ENCODE measurements at places on chromosomes 11 and 22. TPM values are rescaled to one million over a fixed set of nuclear protein-coding genes. Genes with fewer than 3 reads are reported as not detected.

Gene C11orf42
- total RNA-seq, result not detected

Gene SEC14L6
- total RNA-seq, result 20.3 TPM

Gene GSTT2
- not detected for total RNA-seq

Gene KDELR3
- 73.5 TPM for total RNA-seq

Gene TRIM48
- total RNA-seq, result not detected

Gene TRIM29
- 0.69 TPM for total RNA-seq

Gene JAML
- not detected for total RNA-seq

Gene CTSW
- 0.35 TPM for total RNA-seq

Gene CRYBB3
- not detected for total RNA-seq

Gene CFAP300
- 11.9 TPM for total RNA-seq

Gene GPR83
- under 0.01 TPM for total RNA-seq

Gene CRYBA4
- total RNA-seq, result not detected

GRCh38 chr11:14114269-14114668 lies 151.7 kb downstream of the SPON1 start:
- peak; percentile 29 for DNase-seq

DNA sequence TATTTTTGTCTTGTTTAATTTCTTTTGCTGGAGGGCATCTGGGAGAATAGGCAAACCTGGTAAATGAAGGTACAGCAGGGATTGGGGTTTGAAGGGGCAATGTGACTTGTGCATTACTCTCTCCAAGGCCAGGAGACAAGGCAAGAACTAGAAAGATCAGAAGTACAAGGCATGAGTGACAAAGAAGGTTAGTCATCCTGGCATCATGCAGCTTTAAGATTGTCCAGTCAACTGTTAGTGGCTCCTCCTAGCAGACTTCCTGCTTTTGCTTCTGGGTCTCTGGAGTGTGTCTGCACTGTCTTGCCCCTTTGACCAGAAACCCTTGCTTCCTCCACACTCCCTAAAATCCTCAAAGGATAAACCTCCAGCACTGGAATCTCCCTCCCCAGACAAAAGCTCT lies 27.2 kb upstream of the GLYATL1 start:
- peak; percentile 79 for DNase-seq

DNA sequence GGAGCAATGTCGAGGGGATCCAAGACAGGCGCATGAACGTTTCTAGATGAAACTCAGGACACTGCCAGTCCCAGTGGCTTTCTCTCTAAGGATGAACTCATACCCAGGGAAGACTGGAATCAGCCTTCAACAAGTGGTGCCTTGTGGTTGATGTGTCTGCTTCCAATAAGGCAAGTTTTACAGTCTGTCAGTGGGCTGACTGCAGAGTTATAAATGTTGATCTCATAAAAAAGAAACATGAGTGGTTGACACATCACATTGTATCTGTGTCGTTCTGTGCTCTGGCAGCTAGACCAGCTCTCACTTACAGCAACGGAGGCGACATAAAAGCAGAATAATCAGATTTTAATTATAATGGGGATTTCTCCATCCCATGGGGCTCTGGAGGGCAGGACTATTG lies 96.7 kb downstream of the SNX19 start:
- no peak for DNase-seq

GRCh38 chr22:43337385-43337784 lies 5.8 kb downstream of the SCUBE1 start:
- DNase-seq, result no peak

GRCh38 chr22:48738204-48738980 lies 1089.3 kb downstream of the BRD1 start:
- DNase-seq, result no peak

GRCh38 chr11:16352707-16353106 lies 3.6 kb downstream of the SOX6 start:
- no peak for DNase-seq

DNA sequence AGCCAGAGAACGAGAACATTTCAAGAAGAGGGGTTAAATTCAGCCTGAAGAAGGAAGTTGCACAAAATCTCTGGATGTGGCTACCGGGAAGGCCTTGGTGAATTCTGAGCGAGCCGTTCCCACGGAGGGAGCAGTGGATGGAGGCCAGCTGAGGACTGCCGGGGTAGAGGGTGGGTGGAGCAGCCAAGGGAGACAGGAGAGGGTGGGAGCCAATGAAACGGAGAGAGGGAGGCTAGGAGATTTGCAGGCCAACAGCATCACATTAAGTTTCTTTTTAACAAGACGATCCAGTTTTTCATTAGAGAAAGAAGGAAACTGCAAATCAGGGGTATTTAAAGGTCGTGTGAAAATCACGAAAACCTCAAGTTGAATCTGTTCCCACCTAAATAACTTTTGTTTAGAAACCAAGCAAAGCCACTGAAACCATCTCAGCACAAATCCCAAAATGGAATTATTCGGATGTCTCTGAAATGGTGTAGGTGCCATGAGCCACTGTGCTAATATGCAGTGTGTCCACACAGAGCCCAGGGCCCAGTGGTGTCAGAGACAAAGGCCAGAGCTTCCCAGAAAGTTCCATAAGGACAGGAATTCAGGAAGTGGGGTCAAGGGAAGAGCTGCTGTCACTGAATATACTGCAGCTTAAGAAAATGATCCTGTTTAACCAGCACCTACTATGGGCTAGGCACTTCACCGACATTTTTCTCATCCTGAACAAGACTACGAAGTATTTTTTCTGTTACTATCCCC lies 59.7 kb upstream of the SLC35C1 start:
- DNase-seq, result no peak

DNA sequence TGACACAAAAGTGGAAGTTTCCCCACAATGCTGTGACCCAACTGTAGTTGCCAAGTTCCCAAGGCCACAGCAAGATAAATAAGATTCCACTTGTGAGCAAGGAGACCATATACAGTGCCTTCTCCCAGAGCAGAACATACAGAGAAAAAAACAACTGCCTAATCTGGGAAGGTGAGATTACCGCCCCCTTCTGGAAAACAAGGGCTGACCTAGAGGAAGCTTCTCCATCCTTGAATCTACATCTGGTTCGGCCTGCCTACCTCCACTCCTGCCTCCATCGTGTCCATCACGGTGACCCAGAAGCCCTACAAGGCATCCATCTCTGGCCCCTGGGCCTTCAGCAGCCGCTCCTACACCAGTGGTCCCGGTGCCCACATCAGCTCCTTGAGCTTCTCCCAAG lies 6.1 kb upstream of the RNASEH2C start:
- DNase-seq, result no peak

- DNase-seq, result no peak
Observed at GRCh38 chr22:39543095-39543494, 10.5 kb upstream of the RPS19BP1 start.

- no peak for DNase-seq
Observed at GRCh38 chr11:132862137-132862536, 670.2 kb downstream of the OPCML start.

DNA sequence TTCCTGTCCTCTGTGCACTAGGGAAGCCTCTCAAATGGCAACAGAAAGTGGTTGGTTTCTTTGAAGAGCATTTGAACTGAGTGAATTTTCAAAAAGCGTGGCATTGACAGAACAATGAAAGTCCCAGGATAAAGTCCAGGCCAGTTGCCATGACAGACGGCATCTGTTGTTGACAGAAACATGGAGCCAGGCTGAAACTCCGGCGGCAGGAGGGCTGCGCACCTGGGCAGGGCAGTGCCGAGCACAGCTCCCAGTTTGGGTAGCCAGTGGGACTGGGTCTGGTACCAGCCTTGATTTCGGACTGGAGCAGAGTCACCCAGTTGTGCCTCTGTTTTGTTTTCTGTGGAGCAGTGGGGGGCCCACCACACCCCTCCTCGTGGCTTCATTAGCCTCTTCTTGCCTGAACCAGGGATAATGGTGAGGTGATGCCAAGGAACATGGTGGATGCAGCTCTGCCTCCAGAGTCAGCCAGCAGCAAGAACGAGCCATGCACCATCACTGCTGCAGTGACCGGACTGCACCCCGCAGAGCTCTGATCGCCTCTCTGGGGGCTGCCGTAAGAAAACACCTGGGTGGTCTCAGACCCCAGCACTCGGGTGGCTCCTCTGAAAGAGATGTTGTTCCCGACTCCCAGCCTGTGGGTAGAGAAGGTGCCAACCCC lies 9.8 kb upstream of the SEPTIN5 start:
- no peak for DNase-seq

GRCh38 chr11:101458161-101458560 lies 125.6 kb downstream of the TRPC6 start:
- peak; percentile 18 for DNase-seq

DNA sequence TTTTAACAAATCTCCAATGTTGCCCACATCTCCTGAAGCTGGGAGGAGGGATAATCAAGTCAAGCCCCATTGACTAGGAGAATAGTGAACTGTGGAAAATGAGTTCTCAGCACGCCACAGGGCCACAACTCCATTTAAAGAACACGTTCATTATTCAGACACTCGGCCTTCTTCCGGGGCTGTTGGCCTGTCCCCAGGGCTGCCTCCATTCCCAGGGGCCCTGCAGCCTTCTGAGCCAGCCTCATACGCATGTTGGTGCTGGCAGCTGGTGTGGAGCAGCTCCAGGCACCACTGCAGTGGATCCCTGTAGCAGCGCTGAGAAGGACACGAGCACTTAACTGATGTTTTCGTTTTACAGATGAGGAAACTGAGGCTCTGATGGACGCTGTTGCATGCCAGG lies 87.5 kb upstream of the RCN1 start:
- DNase-seq, result peak; percentile 31

DNA sequence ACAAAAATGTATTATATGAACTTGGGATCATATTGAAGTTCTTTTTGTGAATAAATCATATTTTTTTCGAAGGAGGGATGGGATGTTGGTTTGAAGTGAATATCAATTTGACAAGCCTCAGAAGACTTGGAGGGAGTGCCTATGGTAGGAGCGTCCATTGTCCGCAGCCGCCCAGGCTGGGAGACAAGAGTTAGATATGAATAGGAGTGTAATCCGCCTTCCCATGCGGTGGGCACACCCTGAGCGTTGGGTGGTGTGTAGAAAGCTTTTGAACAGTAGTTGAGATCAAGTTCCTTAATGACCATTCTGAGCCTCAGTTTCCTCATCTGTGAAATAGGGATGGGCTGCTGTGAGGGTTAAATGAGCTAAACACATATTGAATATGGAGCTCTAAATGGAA lies 7.0 kb downstream of the CD82 start:
- no peak for DNase-seq

DNA sequence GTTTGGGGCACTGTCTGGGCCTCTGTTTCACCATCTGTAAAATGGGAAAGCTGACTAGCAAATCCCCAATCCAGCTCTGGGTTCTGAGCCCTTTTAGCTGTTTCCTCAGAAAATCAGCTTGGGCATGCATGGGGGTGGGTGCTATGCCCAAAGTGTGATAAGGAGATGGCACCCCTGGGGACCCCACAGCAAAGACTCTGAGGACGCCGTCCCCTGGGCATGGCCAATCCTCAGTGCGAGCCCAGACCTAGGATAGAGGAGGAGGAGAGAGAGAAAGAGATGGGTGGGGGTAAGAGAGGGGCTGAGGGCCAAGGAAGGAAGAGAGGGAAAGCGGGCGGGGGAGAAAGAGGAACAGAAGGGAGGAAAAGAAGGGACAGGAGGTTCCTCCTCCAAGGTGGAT lies 31.8 kb downstream of the TPBGL start:
- no peak for DNase-seq

DNA sequence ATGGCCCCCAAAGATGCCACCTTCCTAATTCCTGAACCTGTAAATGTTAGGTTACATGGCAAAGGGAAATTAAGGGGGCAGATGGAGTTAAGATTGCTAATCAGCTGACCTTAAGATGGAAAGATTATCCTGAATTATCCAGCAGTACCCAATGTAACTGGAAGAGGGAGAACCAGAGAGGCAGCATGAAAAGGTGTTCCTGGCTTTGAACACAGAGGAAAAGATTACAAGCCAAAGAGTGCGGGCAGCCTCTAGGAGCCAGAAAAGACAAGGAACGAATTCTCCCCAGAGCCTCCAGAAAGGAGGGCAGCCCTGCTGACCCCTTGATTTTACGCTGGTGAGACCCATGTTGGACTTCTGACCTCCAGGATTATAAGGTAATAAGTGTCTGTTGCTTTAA lies 15.1 kb upstream of the THRSP start:
- no peak for DNase-seq

DNA sequence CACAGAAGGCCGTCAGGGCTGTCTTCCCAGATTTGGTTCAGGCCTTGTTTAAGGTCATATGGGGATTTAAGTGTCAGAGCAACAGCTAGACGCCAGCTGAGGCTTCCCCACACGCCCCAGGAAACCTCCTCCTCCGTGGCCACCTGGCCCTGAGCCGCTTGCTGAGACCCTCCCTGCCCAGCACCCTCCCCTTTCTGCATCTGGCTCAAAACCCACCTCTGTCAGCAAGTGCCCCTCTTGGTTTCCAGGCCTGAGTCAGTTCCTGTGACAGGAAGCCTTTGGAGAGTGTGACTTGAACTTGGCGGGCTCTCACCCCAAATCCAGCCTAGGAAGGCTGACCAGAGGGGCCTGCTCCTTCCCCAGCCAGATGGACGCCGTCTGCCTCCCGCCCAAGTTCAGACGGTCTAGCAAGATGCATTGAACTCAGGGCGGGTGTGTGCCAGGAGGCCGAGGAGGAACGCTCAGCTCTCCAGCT lies 561 bp downstream of the FXYD2 start:
- no peak for DNase-seq

GRCh38 chr11:92969634-92970347 lies at the start of gene MTNR1B:
Gene MTNR1B, plus strand, starts transcription at chr11:92969651. Its CDS starts 75 bp downstream, at chr11:92969726.
- DNase-seq, result no peak

- DNase-seq, result peak; percentile 30
Observed at GRCh38 chr11:9462172-9462799, 1.5 kb downstream of the ZNF143 start.

- DNase-seq, result no peak
Observed at GRCh38 chr22:23085785-23086184, 15.5 kb downstream of the GNAZ start.

DNA sequence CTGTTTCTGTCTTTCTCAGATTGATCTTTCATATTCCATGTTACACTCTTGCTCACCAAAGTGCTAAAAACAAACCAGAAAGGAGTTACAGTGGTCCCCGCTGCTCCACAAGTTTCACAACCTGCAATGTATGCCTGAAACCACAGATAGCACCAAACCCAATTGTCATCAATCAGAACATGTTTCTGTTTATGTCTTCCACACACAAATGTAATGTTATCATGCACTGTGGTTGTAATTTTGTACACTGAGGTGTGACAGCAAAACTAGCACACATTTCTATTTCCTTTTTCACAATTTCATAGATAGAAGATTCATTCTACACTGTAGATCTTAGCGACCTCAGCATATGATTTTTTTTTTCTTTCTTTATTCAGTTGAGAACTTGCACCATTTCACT lies 1045.9 kb upstream of the RAG2 start:
- no peak for DNase-seq

All from renal cortical epithelial cell (primary cell).